Glutamatergic neuron (in vitro differentiated cells): ENCODE measurements at places on chromosomes 7 and 10.
A peak's percentile ranks its signal among the peaks of the same experiment; 100 is the strongest.

DNA sequence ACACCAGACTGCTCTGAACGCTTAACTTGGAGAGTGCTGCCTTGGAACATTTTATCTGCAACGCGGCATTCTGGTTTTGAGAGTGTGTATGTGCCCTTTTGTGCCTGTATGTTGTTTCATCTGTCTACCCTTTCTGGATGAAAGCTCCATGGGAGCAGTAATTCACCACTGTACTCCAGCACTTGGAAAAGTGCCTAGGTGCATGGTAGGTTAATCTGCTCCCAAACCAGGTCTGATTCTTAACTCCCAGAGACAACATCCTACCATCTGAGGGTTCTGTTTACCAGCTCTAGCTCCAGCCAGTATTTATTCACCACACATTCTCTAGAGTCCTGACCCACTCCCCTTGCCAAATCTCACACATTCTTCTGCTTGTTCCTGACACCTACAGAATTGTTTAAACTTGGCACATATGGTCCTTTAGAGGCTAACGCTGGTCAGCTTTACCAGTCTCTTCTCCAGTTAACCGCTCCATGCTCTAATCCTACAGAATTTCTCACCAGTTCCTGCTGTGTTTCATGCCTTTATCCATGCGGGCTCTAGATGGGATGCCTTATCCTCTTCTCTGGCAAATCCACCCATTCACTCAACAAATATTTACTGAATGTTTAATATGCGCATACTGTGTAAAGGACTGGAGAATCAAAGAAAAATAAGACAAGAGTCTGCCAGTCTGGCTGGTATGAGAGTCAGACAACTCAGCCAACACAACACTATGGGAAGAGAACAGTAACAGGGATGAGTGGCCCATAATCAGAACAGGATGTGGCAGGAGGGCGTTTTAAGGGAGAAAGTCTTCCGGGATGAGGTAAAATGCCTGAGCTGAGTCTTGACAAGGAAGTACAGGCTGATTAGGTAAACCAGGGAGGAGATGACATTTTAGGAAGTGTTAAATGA lies 46.3 kb downstream of the MTPN start:
- DNase-seq, result no peak

GRCh38 chr7:147509541-147510200 lies 1080.9 kb upstream of the C7orf33 start:
- no peak for DNase-seq

GRCh38 chr7:65722361-65722792 lies 150.5 kb upstream of the VKORC1L1 start:
- DNase-seq, result peak; percentile 57

DNA sequence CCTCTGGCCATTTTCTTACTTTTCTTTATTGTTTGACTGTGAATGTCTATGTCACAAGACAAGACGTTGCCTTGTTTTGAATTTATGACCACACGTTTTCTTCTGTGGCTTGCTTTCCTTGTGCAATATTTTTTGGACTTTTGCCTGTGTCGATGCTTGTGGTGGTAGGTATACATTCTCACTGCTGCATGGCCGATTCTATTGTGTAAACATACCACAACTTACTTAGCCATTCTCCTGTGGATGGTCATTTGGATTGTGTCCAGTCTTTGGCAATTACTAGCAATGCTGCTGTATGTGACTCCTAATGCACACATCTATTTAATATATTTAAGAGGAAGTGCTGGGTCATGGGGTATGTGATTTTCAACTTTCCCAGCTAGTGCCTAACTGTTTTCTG lies 18.0 kb upstream of the DLG5 start:
- no peak for DNase-seq

- DNase-seq, result no peak
Observed at GRCh38 chr7:102836191-102836919, 76.4 kb upstream of the LRRC17 start.

- no peak for DNase-seq
Observed at GRCh38 chr7:47690902-47691558, 109.1 kb upstream of the TNS3 start.

- DNase-seq, result no peak
Observed at GRCh38 chr7:13050703-13051102, 363.3 kb downstream of the ARL4A start.

DNA sequence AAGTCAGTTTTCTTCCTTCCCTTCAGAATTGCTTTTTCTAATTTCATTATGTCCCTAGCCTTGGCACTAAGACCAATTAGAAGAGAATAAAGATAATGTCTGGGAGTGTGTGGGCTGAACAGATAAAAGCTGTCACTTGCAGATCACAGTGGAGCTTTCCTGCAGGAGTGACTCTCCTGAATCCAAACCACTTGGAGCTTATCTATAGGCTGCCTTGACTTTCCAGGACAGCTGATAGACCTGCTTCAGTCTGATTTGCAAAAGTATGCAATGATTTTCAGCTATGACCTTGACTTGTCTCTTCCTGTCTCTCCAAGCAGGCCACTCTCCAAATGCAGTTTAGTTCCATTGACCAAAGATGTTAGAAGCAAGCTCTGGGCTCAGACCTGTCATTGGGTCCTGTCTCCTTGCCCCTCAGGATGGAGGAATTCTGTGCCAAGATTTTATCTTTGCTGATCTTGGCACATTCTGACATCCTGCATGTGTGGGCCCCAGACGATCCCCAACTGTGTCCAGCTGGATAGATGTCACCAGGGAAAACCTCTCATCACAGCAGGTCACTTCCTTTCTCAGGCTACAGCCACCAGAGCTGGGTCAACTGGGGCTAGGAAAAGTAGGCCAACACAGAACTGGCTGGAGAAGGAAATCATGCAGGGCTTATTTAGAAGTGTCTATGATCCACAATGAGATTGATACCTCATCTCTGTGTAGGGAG lies 120.9 kb upstream of the ZNF438 start:
- DNase-seq, result no peak

GRCh38 chr7:29207162-29207801 lies 12.7 kb downstream of the CHN2 start:
- no peak for DNase-seq

DNA sequence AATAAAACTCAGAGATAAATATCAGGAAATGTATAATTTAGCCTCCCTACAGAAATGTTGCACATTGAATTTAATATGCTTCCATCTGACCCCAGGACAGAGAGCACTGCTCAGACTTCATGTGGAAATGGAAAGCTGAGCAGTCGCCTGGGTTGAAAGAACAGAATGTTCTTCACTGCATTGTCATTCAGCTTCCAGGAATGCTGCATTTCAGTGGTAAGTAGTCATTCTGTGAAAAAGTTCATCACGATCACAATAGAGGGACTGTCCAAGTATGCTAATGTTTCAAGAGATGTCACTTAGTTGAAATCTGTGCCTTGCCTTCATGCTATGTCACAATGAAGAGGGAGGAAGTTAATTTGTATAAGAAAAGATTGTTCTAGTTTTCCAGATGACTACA lies 147.3 kb downstream of the NRCAM start:
- no peak for DNase-seq

DNA sequence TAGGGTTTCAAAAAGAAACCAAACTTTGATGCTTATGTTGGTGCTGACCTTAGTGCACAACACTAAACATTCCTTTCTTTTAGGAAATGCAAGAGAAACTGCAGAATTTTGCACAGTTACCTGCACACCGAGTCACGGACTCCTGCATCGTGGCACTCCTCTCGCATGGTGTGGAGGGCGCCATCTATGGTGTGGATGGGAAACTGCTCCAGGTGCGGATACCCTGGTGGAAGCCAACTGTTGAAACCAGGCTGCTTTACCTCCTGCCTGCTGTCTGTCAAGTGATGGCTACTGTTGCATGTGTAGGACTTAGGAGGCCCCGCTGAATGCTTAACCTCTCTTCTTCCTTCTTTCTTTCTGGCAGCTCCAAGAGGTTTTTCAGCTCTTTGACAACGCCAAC lies 11.7 kb downstream of the CASP2 start:
- DNase-seq, result peak; percentile 67

GRCh38 chr7:286266-286665 lies 3.7 kb upstream of the FOXL3 start:
- no peak for DNase-seq

DNA sequence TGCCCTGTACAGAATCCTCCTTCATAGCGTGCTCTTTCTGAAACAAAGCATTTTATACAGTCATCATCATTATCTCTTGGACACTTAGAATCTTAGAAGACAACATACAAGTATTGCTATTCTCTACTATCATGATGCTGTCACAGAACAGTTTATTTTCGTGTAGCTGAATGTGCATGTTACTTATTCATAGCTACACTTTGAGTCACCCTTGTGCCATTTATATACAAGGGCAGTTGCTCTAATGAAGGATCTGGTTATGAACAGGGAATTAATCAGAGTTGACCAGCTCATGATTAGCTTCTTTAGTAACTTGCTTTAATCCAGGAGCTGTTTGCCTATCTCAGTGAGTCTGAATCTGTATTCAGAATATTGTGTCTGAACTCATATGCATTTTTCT lies 11.2 kb downstream of the CASP2 start:
- no peak for DNase-seq

GRCh38 chr7:83798489-83798888 lies 149.6 kb upstream of the SEMA3E start:
- no peak for DNase-seq

- DNase-seq, result peak; percentile 67
Observed at GRCh38 chr7:41940760-41941343, 238.0 kb upstream of the INHBA start.

- DNase-seq, result no peak
Observed at GRCh38 chr7:78716876-78717275, 736.6 kb downstream of the MAGI2 start.

DNA sequence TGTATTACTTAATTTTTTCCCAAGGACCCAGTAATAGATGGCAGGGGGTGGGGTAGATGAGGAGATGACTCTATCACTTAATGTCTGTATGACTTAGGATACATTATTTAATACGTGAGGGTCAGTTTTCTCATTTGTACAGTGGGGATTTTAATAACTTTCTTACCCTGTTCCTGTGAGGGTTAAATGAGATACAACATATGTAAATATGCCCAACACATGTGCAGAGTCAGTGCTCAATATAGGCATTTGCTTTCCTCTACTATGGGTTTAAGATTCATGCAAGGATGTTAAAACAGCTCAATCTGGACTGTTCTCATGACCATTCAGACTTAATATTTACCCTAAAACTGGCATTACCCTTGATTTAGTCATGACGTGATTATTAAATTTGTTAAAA lies 31.2 kb downstream of the ST7 start:
- no peak for DNase-seq

DNA sequence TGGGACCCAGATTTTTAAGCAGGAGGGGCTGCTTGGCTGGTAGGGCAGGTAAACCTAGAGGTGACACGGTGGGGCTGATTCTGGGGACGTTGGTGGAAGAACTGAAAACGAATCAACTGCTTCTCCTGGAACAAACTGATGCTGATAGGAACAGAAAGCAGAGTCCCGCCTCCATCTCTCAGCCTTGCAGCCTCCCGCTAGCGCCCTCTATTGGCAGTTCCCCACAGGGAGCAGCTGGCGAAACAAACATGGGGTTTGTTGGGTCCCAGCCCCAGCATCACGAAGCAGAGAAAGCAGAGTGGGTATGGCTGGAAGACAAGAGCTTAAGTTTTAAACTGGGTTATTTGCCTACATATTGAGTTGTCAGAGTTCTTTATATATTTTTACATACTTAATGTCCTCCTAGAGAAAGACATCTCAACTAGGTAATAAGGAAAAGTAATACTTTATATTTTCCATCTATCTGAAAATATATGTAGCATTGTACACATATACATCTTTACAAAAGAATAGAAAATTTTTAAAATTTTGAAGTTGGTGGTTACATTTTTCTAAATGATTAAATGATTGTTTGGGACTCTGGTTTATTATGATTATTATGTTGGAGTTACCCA lies 42.3 kb upstream of the FOXI2 start:
- DNase-seq, result peak; percentile 81

DNA sequence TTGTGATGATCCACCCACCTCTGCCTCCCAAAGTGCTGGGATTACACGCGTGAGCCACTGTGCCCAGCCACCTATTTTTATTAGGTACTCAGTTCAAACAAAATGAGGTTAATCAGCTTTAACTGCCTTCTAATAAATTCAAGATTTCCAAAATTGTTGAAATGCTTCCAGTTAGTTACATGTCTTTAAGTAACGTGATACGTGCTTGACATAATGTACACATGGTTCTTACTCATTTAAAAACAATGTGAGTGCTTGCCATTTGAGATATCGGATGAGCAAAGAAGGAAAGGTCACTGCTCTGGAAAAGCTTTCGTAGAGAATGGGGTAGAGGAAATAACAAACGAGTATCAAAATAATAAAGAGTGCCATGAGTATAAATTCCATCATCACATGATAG lies 83.6 kb downstream of the KMT2E start:
- no peak for DNase-seq

DNA sequence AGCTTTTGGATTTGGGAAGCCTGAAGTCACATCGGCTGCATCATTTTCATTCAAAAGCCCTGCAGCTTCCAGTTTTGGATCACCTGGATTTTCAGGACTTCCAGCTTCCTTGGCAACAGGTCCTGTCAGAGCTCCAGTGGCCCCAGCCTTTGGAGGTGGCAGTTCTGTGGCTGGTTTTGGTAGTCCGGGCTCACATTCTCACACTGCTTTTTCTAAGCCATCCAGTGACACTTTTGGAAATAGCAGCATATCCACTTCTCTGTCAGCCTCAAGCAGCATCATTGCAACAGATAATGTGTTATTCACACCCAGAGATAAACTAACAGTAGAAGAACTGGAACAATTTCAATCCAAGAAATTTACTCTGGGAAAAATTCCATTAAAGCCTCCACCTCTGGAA lies 18.5 kb downstream of the NUP42 start:
- no peak for DNase-seq

DNA sequence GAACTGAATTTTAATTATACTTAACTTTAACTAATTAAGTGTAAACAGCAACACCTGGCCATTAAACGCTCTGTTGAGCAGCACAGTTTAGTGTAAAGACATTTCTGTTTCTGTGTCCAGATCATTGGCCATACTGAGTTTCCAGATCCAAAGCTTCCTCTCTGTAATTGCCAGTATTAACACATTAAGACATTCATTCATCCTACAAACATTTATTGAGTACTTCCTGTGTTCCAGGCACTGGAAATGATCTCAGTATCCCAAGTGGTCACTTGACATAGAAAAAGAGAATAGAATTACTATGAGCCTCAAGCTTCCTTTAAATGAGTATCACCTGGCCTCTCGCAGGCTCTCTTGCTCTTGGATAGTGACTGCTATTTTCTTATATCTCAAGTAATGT lies 618.1 kb downstream of the SORCS3 start:
- no peak for DNase-seq
